Hippocampal formation (tissue), 2 donors: ENCODE measurements at places on chromosomes 3 and 15.
A peak's percentile ranks its signal among the peaks of the same experiment; 100 is the strongest.

GRCh38 chr3:133452641-133453319 lies 52.9 kb downstream of the BFSP2 start:
- DNase-seq = no peak

DNA sequence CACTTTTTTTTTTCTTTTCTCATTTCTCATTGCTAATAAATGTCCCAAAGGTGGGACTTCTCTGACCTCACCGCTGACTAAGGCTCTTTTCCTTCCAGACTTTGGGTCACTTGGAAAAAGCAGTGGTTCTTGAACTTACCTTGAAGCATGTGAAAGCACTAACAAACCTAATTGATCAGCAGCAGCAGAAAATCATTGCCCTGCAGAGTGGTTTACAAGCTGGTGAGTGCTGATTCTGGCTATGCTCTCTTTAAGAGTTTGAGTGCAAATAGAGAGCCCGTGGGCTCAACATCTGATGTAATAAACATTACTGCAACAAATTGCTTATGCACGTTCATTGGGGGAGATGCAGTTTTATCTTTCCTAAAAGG lies 2.0 kb downstream of the BHLHE40 start:
- DNase-seq = no peak

DNA sequence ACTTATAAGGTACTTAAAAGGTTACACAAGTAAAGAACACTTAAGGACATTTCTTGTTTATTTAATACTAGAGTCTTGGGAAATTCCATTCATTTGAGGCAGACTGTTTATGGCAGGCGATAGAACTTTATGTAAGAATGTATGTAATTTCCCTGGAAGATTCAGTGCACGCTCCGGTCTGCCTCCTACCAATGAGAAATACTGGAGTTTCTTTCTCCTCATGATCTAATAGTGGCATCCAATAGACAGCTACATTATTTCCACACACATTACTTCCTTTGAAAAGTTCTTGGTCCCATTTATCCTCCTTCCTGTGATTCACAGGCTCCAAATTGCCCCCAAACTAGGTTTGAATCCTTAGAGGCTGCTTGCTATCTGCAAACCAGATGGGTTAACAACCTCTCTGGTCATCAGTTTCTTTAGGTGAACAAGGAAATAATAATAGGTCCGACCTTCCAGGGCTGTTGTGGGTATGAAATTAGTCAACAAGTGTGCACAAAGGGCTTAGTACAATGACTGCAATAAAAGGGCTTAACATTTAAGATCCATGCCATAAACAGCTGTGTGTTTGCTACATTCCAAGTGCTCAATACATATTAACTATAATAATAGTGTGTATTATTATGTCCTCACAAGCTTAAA lies 30.7 kb downstream of the EIF4E3 start:
- no peak for DNase-seq

DNA sequence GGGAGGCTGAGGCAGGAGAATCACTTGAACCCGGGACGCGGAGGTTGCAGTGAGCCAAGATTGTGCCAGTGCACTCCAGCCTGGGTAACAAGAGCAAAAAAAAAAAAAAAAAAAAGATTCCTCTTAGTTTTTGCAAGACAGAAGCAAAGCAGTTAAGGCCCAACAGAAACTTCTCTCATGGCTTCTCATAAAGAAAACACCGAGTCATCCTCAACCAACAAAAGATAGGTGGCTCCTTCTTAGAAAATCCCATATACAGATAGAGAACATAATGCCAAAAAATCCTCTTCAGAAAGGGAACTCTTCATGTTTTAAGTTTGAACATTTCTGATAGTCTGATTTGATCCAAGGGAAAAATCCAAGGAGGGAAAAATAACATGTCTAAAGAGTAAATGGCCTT lies 12.5 kb upstream of the SKIL start:
- DNase-seq = no peak

DNA sequence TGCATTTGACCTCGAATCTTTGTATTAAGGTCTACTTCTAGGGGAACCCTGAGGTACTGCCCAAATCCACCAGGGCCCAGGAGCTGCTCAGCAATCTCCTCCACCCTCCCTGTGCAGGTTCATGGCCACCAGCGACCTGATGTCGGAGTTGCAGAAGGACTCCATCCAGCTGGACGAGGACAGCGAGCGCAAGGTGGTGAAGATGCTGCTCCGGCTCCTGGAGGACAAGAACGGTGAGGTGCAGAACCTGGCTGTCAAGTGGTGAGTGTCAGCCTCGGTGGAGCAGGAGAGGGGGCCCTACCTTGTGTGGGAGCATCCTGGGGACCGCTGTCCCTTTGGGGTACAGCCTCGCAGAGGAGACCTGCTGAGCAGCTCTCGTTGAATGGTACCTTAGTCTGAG lies 6.9 kb downstream of the CAND2 start:
- DNase-seq = no peak

GRCh38 chr3:184716622-184717398 lies 4.9 kb upstream of the MAGEF1 start:
- DNase-seq = peak; percentile 21

GRCh38 chr15:69804786-69805185 lies 292.9 kb downstream of the TLE3 start:
- DNase-seq = no peak

GRCh38 chr3:55828712-55829111 lies 341.6 kb upstream of the WNT5A start:
- DNase-seq = no peak

- no peak for DNase-seq
Measured at GRCh38 chr15:67836134-67836455, 3.8 kb downstream of the RNU6-1 start.

- no peak for DNase-seq
Measured at GRCh38 chr3:150218236-150218635, 189.9 kb upstream of the TSC22D2 start.

DNA sequence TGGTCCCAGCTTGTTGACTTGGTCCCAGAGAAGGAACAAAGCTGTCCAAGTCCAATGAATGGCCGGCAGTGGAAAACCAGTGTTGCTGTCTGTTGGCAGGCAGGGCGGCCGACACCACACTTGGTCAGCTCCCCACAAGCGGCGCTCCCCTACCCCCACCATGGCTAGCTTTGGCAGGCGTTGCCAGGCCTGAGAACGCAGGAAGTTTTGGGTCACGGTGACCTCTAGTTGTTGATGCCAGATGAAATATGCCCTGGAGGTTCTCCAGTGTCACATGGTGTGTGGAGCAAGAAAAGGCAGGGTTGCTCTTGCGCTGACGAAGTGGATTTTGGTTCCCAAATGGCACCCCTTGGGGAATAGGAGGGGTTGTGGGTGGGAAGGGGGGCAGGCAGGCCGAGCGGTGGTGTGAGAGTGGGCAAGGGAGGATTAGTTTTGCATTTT lies 72.7 kb upstream of the TPRG1 start:
- DNase-seq = no peak

DNA sequence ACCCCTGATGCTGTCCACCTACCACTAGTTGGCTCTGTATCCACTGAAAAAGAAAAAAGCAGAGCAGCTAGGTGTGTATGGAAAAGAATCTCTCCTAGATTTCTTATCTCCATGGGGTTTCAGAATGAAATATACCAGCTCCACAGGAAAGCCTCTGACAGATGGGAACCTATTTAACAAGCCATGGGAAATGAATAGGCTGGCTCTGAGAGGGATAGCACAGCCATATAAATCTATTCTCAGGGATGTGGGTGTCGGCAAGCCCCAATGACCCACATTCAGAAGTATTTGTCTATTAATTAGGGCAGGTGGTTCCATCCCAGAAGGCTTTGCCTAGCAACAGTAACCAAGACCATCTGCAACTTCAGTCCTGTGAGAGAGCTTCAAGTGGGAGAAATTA lies 694.1 kb downstream of the AGBL1 start:
- no peak for DNase-seq

GRCh38 chr3:149620291-149621020 lies 37.4 kb downstream of the WWTR1 start:
- DNase-seq = no peak

DNA sequence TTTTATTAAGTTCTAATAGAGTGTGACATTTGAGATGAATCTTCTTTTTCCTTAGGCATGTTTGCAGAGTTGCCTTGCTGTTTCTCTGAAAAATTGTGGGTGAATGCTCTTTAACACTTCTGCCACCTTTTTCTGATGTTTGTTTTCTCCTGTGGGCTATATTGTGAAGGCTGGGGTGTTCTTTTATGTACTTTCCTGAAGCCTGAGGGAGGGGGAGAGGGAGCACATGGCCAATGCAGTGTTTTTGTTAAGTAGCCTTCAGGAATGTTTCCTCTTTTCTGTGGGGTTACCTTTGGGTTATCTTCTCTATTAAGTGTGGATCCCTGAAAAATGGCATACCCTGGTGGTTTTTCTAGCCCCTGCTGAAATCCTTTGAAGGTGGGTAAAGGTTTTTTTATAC lies 50.2 kb downstream of the CMC1 start:
- DNase-seq = no peak

DNA sequence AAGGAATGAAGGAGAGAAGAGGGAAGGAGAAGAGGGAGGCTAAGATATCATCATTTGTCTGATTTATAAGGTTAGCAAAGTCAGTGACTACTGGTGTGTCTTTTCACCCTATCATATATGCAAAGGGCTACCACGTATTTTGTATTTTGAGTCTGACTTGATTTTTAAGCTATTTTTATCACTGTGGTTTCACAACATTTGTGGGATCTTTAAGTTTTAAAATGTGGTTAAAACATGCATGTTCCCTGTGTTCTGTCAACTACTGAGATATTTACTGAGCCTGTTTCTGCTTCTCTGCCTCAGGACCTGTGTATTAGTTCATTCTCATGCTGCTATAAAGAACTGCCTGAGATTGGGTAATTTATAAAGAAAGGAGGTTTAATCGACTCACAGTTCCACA lies 22.5 kb upstream of the SPTSSB start:
- no peak for DNase-seq

DNA sequence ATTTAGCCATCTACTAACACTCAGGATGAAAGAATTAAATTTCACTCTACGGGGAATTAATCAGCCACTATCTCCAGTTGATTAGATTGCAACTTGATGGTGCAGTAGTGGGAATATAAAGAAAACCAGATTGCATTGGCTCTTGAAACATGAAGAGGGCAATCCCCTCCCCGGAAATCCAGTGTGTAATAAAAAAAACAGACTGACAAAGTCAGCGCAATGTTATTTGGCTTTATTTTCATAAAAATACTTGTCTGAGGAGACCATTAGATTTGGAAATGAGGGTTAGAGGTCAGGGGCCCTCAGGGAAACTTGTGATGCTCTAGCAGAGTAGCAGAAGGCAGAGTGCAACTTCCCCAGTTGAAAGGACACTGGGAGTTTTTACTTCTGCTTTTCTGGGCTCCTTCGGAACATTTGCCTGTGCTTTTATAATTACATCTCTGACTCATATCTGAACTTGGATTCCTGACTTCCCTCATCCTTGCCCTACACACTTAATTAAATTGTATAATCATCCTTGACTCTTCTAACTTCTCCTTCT lies 326.8 kb downstream of the TUSC7 start:
- no peak for DNase-seq

DNA sequence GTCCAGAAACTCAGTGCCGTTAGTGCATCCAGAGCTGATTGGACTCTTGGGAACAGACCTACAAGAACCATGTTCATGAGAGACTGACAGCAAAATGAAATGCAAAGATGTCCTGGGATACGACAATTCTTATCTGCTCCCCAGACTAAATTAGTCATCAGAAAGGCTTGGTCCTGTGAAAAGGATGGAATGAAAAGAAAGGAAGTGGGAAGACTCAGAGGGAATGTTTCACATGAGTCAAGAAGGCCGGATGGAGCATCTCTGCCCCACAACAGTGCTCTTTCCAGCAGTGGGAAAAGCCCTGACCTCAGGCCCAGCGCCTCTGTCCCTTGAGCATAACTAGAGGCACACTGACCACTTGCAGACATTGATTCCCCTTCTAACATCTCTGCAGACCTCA lies 39.3 kb upstream of the UACA start:
- DNase-seq = no peak

DNA sequence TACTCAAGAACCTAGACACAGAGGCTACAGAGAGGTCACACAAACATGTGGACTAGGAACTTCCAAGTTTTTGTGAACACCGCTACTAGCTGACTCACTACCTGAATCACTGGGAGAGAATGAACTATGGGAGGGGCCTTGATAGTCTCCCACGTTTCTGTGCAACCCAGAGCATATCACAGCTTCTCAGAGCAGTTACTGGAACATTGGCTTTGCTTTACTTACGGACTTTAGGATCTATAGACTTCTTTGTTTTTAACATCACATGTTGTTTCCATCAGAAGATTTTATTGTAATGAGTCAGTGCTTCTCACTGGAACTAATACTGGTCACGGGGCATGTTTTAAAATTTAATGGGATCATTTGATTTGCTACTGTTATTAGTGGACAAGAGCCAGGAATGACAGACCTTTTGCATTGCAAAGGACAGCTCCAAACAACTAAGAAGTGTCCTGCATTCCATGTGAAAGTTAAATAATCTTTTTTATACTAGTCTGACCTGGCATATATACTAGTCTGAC lies 35.6 kb downstream of the RTP4 start:
- no peak for DNase-seq

- no peak for DNase-seq
Measured at GRCh38 chr3:47261301-47261700, 21.3 kb downstream of the KIF9 start.

DNA sequence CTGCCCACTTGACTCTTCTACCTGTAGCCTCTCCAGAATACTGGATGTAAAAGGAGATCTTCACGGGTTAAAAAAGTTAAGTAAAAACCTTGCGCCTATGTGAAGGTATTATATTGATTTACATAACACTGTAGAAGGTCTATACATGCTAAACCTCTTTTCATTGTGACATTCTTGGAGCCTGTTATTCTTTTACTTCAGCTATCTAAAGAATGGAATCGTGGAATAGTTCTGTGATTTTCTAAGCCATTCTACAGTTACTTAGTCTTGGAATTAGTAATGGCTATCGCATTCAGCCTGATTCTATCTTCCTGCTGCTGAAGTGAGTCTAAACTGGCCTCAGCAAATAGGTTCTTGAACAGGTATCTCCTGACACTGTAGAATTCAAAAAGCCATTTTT lies 430.0 kb upstream of the DPH6 start:
- no peak for DNase-seq

DNA sequence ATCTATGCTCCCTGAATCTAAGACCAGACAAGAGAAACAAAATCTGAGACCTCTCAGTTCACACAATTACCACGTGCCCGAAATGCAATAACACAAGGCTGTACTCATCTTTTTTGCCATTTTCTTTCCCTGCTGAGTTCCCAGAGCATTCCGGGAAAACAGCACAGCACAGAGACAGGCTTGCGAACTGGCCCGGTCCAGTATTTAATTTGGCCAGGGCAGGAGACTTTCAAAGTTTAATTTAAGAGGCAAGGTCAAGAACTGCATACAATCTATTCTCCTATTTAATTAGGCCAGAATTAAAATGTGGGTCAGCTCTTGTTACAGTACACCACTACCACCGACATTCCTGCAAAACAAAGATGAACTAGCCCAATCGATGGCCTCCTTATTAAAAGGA lies 87.5 kb upstream of the SNRPA1 start:
- no peak for DNase-seq
